D721Med (cell line): ENCODE measurements at places on chromosomes 5 and 9.

DNA sequence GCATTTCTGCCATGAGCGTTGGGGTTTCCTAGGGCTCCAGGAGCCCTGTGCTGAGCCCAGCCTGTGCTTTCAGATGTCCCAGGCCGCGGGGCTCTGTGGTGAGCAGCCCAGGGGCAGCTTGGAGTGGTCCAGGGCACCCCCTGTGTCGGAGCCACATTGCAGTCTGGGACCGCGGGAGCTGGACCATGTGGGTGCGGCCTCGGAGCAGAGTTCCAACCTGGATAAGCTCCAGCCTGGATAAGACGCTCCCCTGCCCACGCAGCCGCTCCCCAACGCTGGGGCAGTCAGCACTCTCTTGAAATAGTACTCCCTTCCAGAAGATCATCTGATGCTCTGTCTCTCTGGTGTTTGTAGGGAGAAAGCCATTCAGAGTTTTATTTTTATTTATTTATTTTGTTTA lies 111.1 kb downstream of the WNK2 start:
- DNase-seq: no peak

GRCh38 chr5:67405755-67406154 lies 209.2 kb upstream of the CD180 start:
- no peak for DNase-seq

GRCh38 chr5:79713727-79714126 lies 24.1 kb downstream of the CMYA5 start:
- no peak for DNase-seq

GRCh38 chr9:98180996-98181395 lies 11.4 kb downstream of the CORO2A start:
- no peak for DNase-seq

DNA sequence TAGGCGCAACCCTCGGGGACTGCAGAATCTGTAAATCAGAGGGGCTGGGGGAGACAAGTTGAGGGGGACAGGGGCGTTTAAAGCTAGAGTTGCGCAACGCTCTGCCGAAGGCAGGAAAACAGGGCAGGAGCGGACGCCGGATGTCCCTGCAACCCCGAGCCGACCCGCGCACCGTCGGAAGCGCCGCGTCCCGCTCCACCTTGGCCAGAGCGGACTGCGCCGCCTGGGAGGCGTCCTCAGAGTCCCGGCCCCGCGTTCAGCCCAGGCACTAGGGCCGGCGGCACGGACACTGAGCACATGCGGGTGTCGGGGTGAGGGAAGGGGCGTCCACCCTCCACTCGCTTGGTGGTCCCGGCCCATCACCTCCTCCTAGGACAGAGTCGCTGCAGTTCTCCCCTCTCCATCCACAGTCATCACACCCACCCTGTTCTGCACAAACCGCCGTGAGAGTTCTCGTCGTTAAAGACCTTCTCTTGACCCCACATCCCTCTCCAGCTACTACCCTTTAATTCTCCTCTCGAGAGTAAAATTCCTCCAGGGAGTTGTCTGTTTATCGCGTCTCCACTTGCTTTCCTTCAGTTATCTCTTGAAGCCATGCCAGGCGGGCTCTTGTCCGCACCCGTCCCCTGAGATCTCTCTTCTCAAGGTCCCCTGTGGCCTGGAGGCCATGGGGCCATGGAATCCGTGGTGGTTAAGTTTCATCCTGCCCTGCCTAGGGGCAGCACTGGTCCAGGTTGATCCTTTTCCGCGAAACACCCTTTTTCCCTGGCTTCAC lies 796 bp upstream of the PDLIM7 start:
- no peak for DNase-seq

- DNase-seq: no peak
Observed at GRCh38 chr5:152953788-152954483, 536.5 kb upstream of the GRIA1 start.

DNA sequence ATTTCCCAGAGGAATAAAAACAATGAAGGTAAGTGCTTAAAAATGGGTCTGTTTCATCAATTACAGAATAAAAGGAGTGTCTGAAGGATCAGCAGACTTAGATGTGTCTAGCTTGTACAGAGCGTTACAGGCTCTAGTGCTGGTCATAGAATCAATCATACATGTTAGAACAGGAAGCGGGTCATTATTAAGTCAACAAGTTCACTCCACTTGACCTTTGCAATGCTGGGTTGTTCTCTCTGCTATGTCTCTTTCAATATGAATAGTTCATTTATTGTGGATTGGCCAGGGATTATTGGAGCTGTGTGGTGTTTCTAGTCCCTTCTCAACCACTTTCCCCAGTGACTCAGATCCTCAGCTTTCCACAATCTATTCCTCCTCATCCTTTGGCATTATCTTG lies 20.7 kb upstream of the EGFLAM start:
- DNase-seq: no peak

DNA sequence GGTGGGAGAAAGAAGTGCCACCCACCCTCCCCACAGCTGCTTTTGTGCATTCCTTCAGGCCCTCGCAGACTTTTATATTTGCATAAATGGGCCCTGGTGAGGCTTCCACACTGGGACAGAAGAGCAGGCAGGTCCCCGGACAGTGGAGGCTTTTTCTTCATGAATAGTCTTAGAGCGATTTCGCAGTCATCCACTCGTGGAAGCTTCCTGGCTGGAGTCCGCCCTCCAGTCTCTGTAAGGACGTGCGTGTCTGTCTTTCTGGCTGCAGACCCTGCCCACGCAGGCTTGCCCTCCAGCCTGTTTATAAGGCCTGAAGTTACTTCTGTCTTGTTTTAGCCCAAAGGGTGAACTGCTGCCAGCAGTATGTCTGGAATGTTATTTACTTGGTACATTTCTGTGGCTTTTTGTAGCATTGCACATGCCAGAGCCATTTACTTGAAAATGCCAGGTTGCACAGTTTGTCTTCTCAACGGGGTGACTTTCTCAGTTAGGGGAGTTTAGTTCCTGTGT lies 195.7 kb downstream of the AOPEP start:
- no peak for DNase-seq

GRCh38 chr9:69532396-69532795 lies 139.8 kb downstream of the APBA1 start:
- DNase-seq: no peak

GRCh38 chr5:75600535-75600934 lies 10.7 kb upstream of the ANKDD1B start:
- no peak for DNase-seq

GRCh38 chr9:128088253-128088945 lies 20.4 kb downstream of the SLC25A25 start:
- no peak for DNase-seq

DNA sequence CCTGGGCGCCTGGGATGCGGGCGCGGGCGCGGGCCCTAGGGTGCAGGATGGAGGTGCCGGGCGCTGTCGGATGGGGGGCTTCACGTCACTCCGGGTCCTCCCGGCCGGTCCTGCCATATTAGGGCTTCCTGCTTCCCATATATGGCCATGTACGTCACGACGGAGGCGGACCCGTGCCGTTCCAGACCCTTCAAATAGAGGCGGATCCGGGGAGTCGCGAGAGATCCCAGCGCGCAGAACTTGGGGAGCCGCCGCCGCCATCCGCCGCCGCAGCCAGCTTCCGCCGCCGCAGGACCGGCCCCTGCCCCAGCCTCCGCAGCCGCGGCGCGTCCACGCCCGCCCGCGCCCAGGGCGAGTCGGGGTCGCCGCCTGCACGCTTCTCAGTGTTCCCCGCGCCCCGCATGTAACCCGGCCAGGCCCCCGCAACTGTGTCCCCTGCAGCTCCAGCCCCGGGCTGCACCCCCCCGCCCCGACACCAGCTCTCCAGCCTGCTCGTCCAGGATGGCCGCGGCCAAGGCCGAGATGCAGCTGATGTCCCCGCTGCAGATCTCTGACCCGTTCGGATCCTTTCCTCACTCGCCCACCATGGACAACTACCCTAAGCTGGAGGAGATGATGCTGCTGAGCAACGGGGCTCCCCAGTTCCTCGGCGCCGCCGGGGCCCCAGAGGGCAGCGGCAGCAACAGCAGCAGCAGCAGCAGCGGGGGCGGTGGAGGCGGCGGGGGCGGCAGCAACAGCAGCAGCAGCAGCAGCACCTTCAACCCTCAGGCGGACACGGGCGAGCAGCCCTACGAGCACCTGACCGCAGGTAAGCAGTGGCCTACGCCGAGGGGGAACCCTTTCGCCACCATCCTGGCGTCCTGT lies at the start of gene EGR1:
Gene EGR1, plus strand, starts transcription at position 219 of the 864 bp plus-strand sequence. Its CDS starts 283 bp downstream, at position 502.
- DNase-seq: peak; percentile 87
